ENCODE measurements at places on chromosomes 7 and 10.

GRCh38 chr10:103731609-103732270 lies 123.6 kb downstream of the SH3PXD2A start:
- DNase-seq, result no peak

GRCh38 chr10:90018819-90019218 lies 317.4 kb downstream of the KIF20B start:
- DNase-seq, result no peak

- no peak for DNase-seq
Measured at GRCh38 chr7:13050703-13051102, 363.3 kb downstream of the ARL4A start.

- no peak for DNase-seq
Measured at GRCh38 chr7:44348300-44348699, 22.9 kb upstream of the CAMK2B start.

DNA sequence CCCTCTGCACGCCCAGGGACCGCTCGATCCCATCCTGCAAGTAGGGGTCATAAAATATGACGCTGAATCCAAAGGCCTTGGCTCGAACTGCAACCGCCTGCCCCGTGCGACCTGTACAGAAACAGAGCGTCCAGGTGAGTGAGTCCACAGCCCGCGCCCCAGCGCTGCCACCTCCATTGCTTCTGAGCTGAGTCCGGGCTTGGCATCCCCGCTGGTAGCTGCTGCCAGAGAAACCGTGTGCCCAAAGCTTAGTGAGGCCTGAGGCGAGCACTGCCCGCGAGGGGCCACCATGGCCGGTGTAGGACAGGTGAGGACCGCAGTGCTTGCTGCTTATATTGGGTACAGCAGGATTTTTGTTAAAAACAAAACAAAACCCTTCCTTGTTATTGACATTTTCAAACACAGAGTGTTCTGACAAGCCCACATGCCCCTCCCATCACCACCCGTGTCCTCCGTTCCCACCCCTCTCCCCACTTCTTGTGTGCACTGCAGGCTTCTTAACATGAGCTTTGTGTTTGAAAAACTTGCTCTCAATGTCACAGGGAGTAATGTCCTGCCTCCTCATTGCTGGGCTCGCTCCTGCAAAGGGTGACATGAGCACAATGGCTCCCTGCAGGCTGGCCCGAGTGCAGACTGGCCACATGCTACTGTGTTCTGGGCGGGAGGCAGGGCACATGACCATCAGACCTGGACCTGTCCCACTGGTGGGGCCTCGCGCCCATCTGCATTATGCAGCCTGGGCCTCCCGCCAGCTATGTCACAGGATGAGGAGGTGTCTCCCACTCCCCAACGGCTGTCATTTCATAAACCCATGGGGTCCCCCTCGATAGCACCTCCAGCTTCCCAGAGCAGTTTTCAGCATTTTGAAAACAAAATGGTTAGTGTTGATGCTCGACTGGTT lies 52.9 kb downstream of the ZRANB1 start:
- peak; percentile 40 for DNase-seq

- no peak for DNase-seq
Measured at GRCh38 chr7:44964384-44964830, 14.4 kb downstream of the MYO1G start.

DNA sequence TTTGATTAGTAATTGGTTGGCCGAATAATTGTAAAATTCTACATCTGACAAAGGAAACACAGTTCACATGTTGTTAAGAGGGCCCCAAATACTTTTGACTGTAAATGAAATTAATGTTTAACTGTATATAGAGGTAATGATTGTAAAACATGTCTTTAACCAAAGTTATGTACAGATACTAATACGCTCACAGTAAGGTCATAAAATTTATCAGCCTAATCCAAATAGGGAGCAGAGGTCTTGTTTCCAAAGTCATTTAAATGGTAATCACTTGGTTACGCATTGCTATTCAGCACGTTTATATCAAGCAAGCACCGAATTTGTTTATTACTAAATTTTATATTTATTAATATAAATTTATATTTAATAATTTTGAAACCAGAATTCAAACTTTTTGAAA lies 1.4 kb downstream of the PHYHIPL start:
- no peak for DNase-seq

- no peak for DNase-seq
Measured at GRCh38 chr7:129644634-129645230, 33.2 kb downstream of the NRF1 start.

- DNase-seq, result no peak
Measured at GRCh38 chr10:125123476-125124114, 36.8 kb downstream of the CTBP2 start.

GRCh38 chr7:45865594-45866410 lies 7.1 kb downstream of the CCDC201 start:
- no peak for DNase-seq

GRCh38 chr7:30429156-30429530 lies 49.4 kb downstream of the NOD1 start:
- DNase-seq, result no peak

- no peak for DNase-seq
Measured at GRCh38 chr7:100190048-100190711, 12.5 kb downstream of the STAG3 start.

DNA sequence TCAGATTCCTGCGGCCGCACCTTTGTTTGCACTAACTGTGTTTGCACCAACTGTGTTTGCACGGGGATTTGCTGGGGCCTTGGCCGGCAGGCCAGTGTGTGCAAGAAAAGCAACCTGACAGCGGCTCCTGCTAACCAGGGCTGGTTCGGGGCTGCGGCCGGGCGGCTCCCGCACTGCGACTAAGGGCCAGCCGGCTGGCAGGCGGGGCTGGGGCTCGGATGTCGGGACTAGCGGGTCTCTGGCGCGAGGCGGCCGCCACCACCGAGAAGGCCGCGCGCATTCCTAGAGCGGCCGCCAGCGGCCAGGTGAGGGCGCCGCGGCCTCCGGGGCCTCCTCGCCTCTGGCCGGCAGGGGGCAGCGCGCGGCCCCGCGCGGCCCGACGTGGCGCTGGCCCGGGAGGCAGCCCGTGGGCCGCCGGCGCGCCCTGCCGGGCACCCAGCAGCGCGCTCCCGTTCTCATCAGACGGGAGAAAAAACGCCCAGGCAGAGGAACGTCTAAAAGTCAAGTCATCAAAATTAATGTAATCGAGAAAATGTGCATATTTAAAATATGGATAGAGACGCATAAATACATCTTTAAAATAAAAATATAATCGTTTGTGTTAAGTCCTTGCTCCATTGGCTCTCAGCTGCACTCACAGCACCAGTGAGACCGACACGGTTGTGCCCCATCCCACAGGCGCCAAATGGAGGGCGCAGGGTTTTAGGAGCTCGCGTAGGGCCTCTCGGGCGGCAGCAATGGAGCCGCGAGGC lies 38.5 kb downstream of the ZNF777 start:
- peak; percentile 84 for DNase-seq

GRCh38 chr10:122044045-122044661 lies 55.2 kb downstream of the TACC2 start:
- DNase-seq, result peak; percentile 62

DNA sequence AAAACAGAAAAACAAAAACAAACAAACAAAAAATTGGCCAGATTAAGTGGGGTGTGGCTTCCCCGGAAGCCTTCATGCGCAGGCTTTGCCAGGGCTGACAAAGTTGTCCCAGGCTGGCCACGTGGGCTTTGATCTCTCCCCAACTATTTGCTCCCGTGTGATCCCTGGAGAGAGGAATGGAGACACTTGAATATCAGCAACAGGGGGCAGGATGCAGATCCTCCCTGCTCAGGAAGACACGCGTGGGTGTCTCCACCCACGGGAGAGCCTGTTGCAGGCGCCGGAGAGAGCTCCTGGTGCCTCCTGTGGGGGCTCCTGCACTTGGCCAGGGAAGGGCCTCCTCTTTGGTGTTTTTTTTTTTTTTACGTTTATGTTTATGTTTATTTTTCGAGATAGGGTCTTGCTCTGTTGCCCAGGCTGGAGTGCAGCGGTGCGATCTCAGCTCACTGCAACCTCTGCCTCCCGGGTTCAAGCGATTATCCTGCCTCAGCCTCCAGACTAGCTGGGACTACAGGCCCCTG lies 19.0 kb downstream of the TRIM56 start:
- no peak for DNase-seq

- DNase-seq, result peak; percentile 28
Measured at GRCh38 chr10:42936580-42936979, 140.3 kb upstream of the RET start.

GRCh38 chr10:16867556-16867955 lies 50.3 kb upstream of the RSU1 start:
- no peak for DNase-seq

DNA sequence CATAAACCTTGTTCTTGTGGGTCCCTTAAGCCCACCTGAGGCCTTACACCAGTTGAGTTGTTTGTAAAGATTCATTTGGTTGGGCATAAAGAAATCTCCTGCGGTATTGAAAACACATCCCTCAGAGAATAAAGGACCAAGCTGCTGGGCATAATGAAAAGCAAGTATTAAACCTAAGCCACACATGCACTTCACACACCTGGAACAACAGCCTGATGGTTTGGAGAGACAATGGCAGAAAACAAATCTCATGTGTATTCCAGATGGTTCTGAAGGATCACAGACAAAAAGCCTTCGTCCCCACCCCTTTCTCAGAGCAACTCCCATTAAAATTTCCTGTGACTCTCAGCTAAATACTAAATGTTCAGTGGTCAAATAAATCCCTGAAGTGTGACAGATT lies 44.2 kb downstream of the FEZF1 start:
- DNase-seq, result no peak

DNA sequence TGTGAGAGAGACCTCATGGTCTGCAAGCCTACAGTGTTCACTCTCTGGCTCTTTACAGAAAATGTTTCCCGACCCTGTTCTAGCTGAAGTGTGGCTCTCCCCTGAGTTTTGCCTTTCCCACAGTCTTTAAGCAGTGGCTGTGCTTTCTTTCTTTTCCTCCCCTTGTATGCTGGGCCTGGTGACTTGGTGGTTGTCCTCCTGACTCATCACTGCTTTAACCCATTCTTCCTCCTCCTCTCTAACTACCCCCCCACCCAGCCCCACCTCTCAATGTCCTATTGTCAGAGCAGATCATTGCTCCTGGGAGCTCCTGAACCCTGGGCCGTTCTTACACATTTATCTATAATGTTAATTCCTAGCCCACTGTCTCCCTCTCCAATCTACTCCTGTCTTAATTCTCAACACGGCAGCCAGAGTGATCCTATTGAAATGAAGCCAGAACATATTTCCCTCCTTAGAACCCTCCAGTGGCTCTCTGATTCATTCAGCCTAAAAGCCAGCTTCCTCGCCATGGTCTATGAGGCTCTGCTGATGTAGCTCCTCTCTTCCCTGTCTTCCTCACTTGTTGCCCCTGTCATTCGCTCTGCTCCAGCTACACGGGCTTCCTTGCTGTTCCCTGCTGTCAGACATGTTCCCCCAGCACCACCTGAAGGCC lies 55.0 kb downstream of the DENND11 start:
- DNase-seq, result no peak

DNA sequence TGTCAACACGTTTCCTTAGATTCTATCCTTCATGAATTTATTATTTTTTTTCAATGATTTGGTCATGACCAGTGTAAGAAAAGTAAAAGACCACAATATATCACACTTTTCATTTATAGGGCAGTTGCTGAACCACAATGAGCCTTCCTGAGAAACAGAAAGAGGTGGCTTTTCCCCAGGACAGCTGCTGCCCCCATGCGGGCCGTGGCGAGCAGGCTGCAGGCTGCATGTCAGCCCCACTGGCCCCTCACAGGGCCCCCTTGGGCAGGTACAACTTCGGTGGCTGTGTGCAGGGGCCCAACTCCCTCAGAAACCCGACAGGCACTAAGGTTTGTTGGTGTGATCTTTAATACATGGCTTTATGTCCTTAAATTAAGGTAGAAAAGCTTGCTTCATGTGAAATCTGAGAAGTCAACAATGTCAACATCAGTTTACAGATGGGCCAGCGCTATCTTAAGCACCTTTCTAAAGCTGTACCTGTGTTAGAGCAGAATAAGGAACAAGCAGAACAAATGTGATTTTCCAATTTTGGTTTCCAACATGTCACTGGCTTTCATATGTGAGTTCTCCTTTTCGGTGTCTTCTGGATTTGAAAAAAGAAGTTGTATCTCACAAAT lies 10.6 kb downstream of the BEND7 start:
- DNase-seq, result peak; percentile 60

GRCh38 chr7:32869716-32870115 lies 21.8 kb downstream of the KBTBD2 start:
- DNase-seq, result no peak

GRCh38 chr7:85133560-85133959 lies 53.3 kb downstream of the SEMA3D start:
- no peak for DNase-seq

DNA sequence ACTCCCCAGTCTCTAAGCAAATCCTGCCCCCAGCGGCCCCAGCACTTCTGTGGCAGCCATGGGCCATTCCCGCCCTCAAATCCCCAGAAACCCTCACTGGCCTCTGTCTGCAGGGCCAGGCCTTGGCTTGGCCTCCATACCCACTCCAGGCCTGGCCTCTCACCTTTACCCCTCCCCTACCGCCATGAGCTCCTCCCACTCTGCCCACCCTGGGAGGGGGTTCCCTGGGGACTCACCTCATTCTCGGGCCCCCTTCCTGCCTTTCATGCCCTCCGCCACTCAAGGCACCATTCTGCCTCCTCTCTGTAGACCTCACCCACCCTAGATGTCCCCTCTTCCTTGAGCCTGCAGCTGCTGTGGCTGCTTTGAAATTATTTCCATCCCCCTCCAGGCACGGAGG lies 41.0 kb downstream of the PRF1 start:
- no peak for DNase-seq

GRCh38 chr7:147952918-147953317 lies 637.6 kb upstream of the C7orf33 start:
- DNase-seq, result no peak

- DNase-seq, result no peak
Measured at GRCh38 chr7:55348502-55348901, 16.6 kb upstream of the LANCL2 start.

DNA sequence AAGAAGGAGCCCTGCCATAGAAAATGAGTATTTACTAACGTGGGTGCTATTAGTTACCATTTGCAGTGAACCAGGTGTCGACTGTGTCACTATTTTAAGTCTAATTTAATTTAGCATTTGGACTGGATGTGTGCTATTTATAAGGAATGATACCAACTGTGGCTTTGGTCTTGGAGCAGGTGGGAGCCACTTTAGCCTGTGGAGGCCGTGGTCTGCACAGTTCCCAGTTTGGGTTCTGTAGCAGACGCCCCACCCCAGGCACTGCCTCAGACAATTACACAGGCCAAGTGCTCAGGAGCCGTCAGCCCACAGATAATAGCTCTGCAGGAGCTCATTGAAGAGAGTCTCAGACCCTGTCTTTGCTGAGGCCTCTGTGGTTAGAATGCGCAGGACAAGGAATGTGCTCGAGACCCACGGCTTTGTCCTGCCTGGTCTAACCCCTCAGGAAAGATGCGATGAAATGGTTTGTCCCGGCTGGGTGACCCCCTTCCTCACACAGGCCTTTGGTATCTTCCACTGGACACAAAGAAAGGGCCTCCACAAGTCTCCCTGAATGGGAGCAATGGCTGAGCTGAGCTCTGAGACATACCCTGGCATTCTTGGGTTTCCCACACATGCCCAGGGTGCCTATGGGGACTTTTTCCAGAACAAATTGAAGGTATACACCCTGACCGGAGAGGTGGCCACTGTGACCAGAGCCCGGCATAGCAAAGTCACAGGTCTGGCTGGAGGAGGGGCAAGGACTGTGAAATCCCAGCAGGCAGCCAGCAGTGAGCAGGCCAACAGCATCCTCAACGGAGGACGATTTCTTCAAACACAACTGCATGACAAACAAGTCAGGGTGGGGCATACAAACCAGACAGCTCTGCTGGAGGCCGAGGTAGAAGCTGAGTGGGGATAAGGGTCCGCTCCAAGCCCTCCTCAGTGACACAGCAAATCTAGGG lies 251.2 kb downstream of the ARHGAP12 start:
- peak; percentile 83 for DNase-seq

- no peak for DNase-seq
Measured at GRCh38 chr10:79247373-79248137, 99.7 kb upstream of the PPIF start.

- DNase-seq, result no peak
Measured at GRCh38 chr7:128075242-128076095, 44.2 kb upstream of the LRRC4 start.

All from ecto neural progenitor cell (in vitro differentiated cells).